MM.1S (cell line): ENCODE measurements at places on chromosomes 6 and 20.
A peak's percentile ranks its signal among the peaks of the same experiment; 100 is the strongest.

GRCh38 chr6:41970436-41970846, 28.8 kb upstream of the CCND3 start:
- DNase-seq, result no peak

- DNase-seq, result no peak
Measured at GRCh38 chr6:149544646-149545257, 1.1 kb downstream of the PPIL4 start.

GRCh38 chr6:149246691-149247384, 70.7 kb upstream of the TAB2 start:
- peak; percentile 53 for DNase-seq

GRCh38 chr6:37103169-37104039, 66.5 kb upstream of the PIM1 start:
- peak; percentile 88 for DNase-seq

GRCh38 chr20:49765413-49765736, 47.3 kb upstream of the SLC9A8 start:
- DNase-seq, result no peak

DNA sequence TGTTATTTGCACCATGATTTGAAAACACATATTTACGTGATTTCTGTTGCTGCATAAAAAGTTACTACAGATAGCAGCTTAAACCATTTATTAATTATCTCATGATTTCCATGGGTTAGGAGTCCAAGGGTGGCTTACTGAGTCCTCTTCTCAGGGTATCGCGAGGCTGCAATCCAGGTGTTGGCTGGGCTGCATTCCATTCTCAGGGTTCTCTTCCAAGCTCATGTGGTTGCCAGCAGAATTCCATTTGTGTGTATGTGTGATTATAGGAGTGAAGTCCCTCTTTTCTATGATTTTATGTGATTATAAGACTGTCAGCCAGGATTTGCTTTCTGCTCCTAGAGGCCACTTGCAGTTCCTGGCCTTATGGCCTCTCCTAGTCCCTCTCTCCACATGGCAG, 135.1 kb downstream of the FAM83B start:
- DNase-seq, result no peak

- no peak for DNase-seq
Measured at GRCh38 chr6:139846538-139847456, 472.3 kb upstream of the CITED2 start.

- no peak for DNase-seq
Measured at GRCh38 chr6:133681891-133682290, 207.0 kb upstream of the TCF21 start.

GRCh38 chr6:45959534-45960145, 56.0 kb downstream of the CLIC5 start:
- no peak for DNase-seq

DNA sequence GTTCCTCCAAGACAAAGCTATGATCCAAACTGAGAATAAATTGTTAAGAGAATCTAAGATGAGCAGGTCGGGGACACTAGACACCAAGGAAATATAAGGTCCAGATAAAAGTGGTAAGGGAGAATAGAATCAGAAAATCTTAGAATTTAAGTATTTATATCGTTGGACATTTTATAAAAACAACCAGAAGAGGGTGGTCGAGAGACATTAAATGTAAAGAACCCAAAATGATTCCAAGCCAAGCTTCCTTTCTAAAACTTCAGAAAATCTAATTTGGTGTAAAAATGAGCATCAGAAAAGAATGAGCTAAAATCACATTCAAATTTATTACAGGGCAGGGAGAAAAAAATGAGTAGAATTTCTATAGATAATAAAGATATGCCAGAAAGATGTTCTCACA, 97.8 kb upstream of the OGFRL1 start:
- peak; percentile 22 for DNase-seq

GRCh38 chr6:16999491-17000436, 102.1 kb upstream of the STMND1 start:
- no peak for DNase-seq

DNA sequence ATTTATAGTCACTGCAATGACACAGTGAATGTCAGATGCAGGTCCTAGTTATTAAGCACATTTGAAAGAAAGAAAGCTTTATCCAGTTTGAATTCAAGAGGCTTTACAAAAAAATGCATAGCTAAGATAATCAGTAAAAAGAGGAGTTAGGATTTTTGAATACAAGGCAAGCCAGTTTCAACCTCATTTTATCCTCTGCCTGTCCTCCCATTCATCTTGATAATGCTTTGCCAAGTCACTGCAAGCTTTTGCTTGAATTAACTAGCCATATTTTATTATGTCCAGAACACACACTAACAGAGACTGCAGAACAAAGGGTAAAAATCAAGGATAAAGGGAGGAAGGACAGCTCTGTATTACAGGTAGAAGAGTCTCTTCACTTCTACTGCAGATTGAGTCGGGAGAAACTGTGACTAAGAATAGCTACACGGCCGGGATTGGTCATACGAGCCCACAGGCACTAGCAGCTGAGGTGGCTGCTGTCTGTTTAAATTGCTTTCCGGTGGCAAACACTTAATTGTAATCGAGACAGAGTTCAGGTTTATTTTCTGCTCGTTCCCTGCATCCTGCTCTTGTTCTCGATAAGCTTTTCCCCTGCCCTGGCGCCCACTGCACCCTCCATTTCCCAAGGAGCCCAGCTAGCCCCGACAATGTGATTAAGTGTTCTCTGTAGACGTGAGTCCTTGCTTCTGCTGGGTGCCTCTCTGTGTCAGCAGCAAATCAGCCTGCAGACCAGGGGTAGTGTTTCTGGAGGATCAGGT, 30.5 kb upstream of the AKAP12 start:
- no peak for DNase-seq

DNA sequence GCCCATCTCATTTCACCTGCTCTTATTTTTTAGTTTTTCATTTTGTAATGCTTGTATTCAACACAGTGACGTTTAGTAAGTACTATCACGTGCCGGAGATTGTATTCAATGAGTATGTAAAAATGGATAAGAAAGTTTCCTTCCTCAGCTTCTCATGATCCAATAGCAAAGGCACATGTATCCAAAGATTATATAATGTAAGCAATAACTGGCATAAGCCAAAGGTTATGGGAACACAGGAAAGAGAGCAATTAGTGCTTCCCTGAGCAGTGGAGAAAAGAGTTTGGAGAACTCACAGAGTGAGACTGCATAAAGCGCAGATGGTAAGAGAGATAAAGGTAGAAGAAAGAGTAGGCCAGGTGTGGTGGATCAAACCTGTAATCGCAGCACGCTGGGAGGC, 21.8 kb upstream of the LTV1 start:
- no peak for DNase-seq

DNA sequence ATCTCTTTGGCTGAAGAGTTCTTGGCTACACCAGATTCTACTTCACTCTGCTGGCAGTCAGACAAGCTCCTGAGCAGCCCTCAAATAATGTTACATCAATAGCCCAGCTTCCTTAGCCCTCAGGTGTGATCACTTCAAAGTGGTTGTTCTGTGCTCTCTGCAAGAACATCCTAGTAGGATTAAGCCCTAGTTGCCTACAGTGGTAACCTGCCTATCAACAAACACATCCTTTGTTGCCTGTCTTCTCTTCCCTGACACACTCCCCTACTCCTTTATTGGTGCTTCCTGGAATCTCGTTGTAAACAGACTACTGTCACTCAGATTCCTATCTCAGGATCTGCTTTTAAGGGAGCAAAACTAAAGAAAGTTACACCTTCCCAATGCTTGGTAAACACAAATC, 45.1 kb upstream of the TASP1 start:
- DNase-seq, result no peak
